ENCODE measurements at places on chromosomes 7 and 10.

GRCh38 chr10:34260904-34261303, 554.2 kb downstream of the PARD3 start:
- DNase-seq = no peak

- DNase-seq = no peak
Measured at GRCh38 chr7:21898265-21898930, 47.3 kb downstream of the CDCA7L start.

DNA sequence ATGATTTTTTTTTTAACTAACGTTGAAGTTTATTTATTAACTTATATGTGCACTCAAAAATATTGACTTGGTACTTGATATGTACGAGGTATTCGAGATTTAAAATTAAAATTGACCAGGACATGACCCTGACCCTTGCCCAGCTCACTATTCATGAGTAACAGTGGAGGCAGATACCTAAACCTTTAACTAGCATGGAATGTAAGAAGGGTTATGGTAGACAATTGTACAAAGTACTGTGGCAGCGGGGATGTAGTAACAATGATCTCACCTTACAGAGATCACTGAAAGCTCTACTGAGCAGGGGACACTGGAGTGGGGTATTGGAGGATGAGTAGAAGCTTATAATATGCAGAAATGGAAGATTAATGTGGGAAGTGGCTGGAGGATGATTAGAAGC, 60.8 kb downstream of the ADRA2A start:
- DNase-seq = no peak

- no peak for DNase-seq
Measured at GRCh38 chr7:121744877-121745276, 128.1 kb upstream of the PTPRZ1 start.

DNA sequence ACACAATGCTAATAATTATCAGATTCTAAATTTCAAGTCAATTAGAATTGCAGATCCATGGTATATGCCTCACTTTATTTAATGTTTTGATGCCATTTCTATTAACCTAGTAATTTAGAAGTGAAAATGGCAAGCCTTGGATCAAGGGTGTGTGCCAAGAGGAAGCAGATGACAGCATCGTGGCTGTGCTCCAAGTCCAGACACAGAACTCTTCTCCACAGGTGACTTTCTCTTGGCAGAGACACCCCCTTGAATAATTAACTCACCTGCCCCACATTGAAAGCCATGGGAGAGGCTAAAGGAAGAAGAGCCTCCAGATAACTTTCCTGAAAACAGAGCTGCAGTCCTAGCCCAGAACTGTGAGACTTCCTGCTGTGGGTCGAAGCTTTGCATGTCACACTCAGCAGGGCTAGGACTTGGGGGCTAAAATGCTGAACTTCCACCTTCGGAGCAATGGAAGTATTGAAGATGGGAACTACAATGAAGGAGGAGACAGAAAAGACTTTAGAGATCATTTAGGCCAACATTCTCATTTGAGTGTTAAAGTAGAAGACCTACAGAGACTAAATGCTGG, 996 bp upstream of the C10orf90 start:
- DNase-seq = no peak

DNA sequence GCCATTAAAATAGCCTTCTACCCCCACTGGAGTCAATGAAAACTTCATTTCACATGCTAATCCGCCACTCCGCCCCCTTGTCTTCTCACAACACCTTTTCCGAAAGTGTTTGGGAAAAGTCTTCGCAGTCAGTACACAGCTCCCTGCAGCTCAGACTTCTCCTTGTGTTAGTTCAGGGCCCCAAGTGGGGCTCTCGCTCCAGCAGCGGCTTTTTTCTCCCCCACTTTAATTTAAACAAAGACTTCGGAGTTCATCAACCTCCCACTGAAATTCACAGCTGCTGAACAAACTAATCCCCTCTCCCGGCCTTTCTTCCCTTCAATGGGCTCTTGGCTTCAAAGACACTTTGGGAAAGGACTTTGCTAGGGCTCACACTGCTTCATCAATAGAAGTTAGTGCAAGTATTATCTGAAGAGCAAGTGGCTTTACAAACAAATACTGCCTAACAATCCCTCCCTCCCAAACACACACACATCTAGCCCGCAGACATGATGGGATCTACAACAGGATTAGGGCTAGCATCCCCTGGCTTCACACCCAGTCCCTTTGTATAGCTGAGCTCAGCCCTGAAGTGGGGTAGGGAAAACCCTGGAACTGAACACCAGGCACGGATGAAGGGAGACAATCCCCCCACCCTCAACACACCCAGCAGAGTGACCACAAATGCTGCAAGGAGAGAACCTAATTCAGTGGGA, 23.1 kb downstream of the WNT8B start:
- DNase-seq = no peak

- DNase-seq = peak; percentile 88
Measured at GRCh38 chr7:139645572-139646523, 122.4 kb downstream of the CLEC2L start.

GRCh38 chr7:122507591-122507990, 191.3 kb downstream of the RNF133 start:
- DNase-seq = no peak

DNA sequence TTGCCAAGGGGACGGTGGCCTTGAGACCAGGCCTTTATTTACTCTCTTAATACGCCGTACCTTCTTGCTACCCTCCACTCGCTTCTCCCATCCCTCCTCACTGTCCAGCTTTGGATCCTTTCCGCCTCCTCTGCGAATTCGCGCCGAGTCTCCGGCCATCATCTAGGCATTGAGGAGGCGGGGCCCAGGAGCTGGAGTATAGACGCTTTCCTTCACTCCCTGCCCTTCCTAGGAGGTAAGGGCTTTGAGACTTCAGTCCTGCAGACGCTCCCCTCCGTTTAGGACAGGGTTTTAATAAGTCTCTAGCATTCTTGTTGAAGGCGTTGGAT, 538 bp downstream of the TFAM start:
- peak; percentile 26 for DNase-seq

DNA sequence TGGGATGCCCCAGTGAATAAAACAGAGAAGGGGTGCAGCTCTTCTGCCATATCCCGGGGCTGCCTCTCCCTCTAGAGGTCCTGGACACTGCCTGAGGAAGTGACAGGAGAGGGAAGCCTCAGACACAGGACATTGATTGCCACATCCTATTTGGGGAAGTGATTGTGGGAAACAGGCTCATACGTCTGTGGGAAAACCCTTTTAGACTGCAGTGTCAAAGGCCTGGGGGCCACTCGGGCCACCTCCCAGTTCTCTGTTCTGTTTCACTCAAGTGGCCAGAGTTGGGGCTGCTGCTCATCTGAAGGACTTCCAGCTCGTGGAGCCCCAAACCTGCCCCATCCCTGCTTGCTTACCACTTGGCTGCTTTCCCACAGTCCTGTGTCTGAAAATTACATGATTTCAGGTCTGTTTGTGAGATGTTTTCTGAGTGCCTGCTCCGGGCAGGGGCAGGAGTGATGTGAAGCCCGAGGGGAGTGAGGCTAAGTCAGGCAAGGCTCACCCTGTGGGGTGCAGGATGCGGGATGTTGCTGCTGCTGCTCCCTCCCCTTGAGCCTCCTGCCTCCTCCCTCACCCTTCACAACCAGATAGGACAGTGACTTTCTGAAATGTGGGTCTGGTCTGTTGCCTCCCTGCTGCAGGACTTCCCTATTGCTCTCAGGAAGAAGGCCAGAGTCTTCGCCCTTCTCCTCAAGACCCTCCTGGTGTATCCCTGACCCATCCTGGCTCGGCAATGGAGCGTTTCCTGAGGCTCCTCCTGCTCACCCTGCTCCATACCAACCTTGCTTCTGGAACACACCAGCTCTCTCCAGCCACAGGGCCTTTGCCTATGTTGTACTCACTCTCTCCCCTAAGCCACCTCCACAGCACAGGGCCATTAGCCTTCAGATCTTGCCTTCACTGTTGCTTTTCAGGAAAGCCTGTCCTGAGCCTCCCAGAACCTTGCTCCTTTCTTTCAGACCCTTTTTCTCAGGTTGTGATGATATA, 58.4 kb downstream of the NEURL1 start:
- DNase-seq = no peak

- DNase-seq = no peak
Measured at GRCh38 chr7:126804604-126805003, 448.1 kb downstream of the GRM8 start.

- DNase-seq = no peak
Measured at GRCh38 chr7:74306730-74307469, 17.7 kb downstream of the CLIP2 start.

GRCh38 chr10:35386594-35387174, 50.4 kb downstream of the CCNY start:
- peak; percentile 4 for DNase-seq

DNA sequence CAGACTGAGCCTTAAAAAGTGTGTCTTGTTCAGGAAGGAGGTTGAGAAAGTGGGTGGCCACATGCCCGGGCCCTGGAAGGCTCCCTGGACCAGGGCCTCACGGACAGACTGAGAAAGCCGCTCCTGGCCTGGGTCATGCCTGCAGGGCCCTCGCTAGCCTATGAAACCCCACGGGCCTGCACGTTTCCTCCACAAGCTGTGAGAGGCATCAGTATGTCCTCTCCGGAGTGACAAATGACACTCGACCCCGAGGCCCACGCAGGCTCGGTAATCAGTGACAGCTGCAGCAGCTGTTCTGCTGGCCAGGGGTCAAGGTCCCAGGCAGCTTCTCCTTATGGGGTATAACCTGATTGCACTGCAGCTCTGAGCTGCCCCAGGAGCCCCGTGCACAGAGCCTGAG, 47.6 kb downstream of the ASB13 start:
- no peak for DNase-seq

GRCh38 chr10:133140417-133141143, 19.4 kb upstream of the KNDC1 start:
- DNase-seq = no peak

- DNase-seq = no peak
Measured at GRCh38 chr7:68288144-68288593, 1291.5 kb downstream of the TYW1 start.

DNA sequence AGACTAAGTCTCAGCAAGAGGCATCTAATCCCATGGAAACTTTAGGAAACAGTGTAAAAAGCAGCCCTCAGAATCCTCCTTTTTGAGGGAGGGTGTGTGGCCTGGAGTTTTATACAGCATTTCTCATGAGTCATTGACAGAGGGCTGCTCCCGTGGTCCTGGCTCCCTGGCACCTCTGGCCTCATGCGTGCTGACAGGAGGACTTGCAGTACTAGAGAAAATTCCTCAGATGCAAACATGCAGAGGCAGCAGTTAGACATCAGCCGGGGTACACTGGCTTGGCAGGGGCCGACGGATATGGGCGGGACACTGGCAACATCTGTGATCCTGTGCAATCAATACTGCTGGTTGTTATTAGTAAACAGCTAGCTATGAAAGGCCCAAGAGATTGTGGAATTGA, 925.1 kb upstream of the CELF2 start:
- no peak for DNase-seq

DNA sequence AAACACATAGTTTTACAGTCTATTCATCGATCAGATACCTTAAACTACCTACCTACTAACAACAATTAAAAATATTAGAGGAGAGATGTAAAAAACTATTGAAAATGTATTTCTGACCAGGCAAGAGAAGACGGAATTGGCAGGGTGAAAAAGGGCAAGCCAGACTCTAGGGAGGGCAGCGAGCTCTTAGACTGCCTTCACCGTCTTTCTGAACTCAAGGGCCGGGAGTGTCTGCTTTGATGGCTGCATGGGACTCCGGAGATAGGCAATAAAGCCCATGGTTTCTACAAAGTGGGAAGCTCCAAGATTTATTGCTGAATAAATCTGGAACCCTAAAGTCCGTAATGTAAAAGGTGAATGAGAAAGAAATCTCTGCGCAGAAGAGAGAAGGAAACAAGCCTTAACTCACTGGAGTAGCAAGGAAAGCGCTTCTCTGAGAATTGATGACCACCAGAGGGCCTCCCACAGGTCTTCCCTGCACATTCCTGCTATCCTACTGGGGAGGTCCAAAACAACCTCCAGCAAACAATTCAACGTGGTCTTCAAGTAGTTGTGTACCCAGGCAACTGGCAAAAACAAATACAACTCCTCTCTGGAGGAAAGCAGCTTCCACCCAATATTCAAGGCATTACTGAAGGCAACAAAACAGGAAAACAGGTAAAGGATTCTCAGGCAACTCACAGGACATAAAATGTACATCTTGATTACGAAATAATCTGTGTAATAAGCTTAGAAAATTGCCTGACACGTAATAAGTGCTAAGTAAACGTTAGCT, 181.3 kb downstream of the SDK1 start:
- peak; percentile 45 for DNase-seq

DNA sequence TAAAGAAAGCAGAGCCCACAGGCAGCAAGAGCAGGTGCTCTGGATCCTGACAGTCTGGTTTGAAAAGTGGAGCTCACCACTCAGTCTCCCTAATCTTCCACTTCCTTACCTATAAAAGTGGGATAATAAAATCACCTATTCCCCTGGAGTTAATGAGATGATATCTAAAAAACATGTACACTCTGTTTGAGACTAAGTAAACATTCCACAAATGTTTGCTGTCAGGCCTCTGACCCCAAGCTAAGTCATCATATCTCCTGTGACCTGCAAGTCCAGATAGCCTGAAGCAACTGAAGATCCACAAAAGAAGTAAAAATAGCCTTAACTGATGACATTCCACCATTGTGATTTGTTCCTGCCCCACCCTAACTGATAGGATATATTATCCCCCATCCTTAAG, 1324.5 kb downstream of the XPNPEP1 start:
- no peak for DNase-seq

GRCh38 chr10:93075369-93076221, 1.9 kb downstream of the CYP26A1 start:
- DNase-seq = no peak

- DNase-seq = no peak
Measured at GRCh38 chr10:132543916-132544743, 6.5 kb downstream of the INPP5A start.

DNA sequence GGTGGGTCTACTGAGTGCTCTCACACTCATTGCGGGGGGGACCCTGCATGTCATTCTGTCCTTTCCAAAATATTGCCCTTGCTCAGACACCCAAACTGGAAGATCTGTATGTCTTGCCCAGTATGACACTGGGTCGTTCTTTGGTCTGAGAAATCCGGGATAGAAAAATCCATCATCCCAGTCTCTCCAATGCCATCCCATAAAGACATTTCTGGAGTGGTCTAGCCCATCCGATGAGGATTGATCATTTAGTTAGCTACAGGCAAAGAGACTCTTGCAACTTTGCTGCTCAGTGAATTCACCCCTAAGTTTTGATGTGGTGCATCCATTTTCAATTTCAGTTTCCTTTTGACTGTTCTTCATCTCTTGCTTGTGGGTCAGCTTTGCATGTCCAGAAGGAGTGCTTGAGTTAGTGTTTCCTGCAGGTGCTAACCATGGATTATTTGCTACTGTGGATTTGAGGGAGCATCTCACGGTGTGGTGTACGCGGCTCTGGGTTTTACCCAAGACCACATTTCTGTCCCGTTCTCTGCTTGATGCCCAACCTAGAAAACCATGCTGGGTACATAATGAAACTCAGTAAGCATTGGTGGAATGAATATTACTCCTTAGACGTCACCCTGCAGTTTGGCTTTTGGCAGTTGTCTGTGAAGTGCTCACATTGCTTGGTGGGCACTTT, 247.0 kb upstream of the MKI67 start:
- no peak for DNase-seq

DNA sequence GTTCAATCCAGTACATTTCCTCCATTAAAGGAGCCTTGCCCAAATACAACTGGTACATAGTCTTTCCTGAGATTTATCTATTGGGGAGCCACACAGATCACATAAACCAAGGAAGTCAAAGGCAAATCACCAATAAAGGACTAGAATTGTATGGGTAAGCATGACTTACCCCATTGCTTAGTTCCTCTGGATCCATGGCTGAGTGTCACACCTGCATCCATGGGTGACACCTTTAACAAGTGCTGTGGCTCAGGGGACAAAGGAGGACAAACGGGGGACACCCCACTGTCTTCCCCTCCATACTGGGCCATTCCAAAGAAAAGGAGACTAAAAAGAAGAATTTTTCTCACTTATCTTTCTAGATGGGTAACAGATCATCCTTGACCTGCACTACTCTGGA, 30.4 kb downstream of the ZNF92 start:
- DNase-seq = no peak
